NCI-H2081 (cell line): ENCODE measurements at places on chromosomes 13 and 19.

DNA sequence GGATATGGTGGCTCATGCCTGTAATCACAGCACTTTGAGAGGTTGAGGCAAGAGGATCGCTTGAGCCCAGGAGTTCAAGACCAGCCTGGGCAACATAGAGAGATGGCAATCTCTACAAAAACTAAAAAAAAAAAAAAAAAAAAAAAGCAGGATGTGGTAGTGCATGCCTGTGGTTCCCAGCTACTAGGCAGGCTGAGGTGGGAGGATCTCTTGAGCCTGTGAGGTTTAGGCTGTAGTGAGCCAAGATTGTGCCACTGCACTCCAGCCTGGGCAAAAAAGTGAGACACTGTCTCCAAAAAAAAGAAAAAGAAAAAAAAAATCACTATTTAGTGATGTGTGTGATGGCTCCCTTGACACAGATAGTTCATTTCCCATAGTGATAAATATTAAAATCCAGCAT is 365.0 kb upstream of the NBEA start:
- no peak for DNase-seq

DNA sequence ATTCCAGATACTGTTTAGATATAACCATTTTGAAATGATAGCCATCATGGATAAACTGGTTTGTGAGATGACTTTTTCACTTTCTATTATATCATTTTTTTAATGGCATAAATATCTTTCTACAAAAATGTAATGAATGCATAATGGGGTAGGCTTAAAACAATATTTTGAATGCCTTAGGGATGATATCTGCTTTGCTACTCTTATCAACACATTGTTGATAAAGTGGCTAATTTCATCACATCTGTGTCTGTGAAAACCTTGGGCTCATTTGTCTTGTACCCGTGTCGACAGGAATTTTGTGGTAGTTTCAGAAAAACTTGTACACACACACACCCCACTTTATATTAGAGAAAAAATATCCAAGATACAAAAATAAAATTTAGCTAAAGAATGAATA is 44.1 kb downstream of the SLITRK6 start:
- DNase-seq, result no peak

DNA sequence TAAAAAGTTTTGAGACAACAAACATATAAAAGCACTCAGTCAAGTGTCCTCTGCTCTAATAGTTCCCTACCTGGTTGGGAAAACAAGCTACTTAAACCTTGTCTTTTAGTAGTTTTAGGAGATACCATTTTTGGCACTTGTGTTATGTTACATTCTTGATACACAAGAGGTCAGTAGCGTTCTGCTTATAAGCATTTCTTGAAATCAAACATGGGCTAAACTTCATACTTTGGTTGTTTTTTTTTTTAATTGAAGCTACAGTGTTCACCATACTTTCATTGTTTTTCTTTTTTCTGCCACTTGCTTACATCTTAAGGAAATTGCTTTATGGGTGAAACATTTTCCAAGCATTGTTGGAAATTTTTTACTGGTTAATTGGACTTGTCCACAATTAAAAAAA is 12.9 kb downstream of the NHLRC3 start:
- DNase-seq, result peak; percentile 64

GRCh38 chr13:63700350-63700749 is 2284.7 kb upstream of the PCDH20 start:
- no peak for DNase-seq

- DNase-seq, result no peak
Observed at GRCh38 chr13:99363949-99364348, 56.8 kb upstream of the GPR183 start.

DNA sequence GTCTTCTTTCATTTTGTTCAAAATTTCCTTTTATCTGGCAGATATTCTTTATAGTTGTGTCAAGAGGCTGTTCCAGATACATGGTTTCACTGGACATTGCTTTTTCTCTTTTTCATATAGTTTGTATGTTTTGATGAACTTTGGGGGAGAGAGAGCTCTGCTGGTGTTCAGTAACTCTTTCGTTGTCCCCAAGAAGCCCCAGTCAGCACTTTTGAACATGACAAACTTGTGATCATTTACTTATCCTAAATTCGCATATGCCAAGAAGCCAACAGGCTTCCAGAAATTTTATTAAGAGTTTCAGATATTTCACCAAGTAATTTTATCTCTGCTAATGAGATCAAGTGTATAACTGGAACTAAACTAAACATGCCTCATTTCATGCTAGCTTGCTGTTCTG is 275.8 kb upstream of the GPC6 start:
- DNase-seq, result no peak

DNA sequence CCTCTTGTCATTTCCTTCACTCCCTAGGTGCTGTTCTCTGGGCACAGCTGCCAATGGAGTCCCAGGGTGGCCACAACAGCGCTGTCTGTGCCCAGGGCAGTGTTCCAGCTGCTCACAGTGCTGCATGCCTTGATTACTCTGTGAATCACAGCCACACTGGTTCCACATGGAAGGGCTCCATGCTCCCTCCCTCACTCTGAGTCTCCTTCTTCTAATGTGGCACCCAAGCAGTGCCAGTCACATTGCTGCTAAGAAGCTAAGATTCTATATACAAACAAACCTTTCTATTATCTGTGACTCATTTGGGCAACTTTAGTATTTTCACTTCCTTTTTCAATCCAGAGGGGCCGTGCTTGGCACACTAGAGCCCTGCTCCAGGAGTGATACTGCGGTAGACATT is 248.7 kb downstream of the TDRD3 start:
- DNase-seq, result no peak

DNA sequence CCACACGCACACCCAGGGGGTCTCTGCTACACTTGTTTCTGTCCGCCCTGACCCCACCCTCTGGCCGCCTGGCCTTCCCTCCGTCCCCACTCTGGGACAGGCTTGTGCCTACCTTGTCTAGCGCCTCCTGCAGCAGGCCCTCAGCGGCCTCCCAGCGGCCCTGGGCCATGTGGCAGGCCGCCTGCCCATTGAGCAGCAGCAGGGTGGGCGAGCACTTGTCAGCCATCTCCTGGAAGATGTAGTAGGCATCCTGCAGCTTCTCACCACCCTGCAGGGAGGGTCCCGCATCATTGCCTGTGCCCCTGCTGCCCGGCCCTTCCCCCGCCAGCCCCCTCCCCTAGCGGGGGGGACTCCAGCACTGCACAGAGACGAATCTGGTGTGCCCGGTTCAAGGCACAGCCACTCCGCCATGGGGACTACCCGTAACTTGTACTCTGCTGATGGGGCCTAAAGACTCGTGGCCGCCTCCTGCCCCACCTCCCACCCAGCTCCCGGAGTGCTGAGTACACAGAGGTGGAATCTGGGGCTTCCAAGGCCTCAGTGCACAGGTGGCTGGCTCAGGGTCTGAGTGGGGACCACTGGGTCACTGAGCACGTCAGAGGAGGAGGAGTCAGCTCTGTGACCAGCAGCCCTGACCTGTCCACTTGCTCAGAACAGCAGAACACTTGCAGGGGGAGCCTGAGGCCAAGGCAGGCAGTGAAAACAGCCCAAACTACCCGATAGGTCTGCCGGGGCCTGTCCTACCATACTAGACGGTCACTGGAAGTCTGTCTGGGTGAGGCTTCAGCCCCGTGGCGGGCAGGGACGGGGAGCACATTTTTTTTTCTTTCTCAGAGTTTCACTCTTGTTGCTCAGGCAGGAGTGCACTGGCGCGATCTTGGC is 7.4 kb upstream of the CERS1 start:
- DNase-seq, result no peak

DNA sequence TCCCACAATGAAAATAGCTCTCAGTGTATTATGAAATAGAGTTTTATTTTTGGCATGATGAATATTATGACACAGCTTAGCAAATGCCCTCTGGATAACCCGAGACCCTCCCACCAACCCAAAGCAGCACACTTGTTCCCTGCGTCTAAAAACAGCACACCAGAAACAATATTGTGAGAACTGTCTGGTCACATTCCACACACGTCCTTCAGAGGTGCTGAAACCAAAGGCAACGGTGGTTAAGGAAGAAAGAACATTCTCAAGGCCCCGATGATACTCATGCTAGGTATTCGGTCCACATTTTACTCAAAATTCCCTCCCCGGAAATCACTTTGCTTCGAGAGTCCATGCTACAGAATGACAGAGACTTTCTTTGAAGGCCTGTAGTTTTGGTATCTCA is 156.7 kb downstream of the SLC7A1 start:
- DNase-seq, result no peak

- DNase-seq, result no peak
Observed at GRCh38 chr13:50152655-50153309, 137.5 kb downstream of the KCNRG start.

GRCh38 chr19:7778081-7778480 is 15.0 kb downstream of the CLEC4M start:
- no peak for DNase-seq

DNA sequence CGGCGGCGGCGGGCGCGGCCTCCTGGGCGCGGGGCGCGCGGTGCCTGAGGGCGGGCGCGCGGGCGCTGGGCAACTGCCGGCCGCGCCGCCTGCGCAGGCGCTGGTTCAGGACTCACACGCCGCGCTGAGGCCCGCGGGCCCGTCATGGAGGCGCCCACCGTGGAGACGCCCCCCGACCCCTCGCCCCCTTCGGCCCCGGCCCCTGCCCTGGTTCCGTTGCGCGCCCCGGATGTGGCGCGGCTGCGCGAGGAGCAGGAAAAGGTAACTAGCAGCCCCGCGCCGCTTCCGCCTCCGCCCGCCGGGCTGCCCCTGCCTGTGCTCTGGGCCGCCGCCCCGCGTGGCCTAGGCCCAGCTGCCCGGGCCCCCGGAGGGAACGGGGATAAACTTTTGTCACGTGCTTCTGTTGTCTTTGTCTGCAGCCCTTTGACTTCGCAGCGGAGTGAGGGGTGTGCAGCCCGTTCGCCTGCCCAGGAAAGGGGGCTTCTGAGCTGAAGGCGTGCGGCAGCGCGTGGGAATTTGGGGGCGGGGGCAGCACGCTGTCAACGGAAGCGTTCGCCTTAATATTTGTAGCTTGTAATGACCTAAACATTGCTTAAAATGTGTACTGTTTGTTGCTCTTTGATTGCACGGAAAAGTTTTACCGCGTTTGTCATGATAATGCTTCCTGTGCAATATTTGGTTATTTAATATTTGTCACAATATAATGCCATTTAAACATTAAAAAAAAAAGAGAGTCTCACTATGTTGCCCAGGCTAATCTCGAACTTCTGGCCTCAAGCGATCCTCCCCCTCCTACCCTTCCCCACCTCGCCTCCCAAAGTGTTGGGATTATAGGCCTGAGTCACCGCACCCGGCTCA is 594 bp downstream of the URI1 start:
- peak; percentile 50 for DNase-seq

GRCh38 chr13:24459726-24460125 is 52.9 kb downstream of the PARP4 start:
- DNase-seq, result no peak

GRCh38 chr19:58123354-58123753 is 25.3 kb upstream of the ZSCAN18 start:
- DNase-seq, result no peak

DNA sequence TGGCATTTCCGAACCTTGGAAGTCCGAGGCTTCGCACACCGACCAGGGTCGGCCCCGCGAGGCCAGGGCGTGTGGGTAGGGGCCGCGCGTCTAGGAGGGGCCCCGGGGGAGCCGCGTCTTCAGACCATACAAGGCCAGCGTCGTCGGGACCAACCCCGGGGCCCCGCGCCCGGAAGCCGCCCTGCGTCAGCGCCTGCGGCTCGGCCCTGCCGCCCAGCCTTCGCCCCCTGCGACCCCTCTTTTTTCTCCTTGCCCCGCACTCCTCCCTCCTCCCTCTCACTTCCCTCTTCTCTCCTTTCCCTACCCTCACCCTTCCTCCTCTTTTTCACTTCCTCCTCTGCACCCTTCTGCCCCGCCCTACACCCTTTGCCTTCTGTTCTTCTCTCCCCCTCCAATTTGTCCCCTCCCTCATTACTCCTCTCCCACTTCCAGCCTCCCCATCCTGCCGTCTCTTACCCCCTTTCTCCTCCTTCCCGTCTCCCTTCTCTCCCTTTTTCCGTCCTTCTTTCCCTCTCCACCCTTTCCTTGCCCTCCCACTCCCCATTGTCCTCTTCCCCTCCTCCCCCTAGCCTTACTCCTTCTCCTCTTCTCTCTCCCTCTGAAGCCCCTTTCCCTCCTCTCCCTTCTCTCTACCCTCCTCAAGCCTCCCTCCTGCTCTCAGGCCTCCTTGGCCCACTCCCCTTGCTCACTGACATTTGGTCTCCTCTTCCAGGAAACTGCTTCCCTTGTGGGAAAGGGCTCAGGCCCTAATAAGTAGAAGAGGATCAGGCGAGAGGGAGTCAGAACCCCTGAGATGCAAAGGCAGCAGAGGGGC is 2.2 kb upstream of the PLEKHG2 start:
- DNase-seq, result no peak

GRCh38 chr19:23784274-23784673 is 25.6 kb upstream of the ZNF681 start:
- no peak for DNase-seq

- no peak for DNase-seq
Observed at GRCh38 chr13:44158098-44158521, 215.5 kb upstream of the SERP2 start.

- DNase-seq, result no peak
Observed at GRCh38 chr13:60143775-60144174, 20.0 kb downstream of the DIAPH3 start.

DNA sequence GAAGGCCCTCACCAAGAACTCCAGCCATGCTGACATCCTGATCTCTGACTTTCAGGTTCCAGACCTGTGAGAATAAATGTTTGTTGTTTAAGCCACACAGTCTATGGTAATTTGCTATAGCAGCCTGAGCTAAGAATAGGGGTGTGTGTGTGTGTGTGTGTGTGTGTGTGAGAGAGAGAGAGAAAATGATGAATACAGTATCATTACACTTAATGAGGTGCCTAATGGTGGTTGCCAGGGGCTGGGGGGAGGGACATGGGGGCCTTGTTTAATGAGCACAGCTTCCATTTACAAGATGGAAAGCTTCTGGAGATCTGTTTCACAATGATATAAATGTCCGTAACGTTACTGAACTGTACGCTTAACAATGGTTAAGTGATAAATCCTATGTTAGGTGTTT is 53.8 kb upstream of the LATS2 start:
- no peak for DNase-seq

DNA sequence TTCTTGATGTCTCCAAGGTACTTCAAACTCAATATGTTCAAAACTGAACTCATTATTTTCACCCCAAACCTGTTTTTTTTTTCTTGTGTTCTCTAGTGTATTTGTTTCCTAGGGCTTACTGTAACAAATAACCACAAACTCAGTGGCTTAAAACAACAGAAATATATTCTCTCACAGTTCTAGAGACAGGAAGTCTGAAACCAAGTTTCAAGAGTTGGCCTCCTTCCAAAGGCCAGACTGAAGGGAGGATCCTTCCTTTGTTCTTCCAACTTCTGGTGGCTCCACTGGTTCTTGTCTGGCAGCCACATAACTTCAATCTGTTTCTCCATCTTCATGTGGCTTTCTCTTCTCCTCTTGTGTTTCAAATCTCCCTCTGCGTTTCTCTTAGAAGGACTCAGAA is 62.0 kb upstream of the PDCD5 start:
- no peak for DNase-seq

DNA sequence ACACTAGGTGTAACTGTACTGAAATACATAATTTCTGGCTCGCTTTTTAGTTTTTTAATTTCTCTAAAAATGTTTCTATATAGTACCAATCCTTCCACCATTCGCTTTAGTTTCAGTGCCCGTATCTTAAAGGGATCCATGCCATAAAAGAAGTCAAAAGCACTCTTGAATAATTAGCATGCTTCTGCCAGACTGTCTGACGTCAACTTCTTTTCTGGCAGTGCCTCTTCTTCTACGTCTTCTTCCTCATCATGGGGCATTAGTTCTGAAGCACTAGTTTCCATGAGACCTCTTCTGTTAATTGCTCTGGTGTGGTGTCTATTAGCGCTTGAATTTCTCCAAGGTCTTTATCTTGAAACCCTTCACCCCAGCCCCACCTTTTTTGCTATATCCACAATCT is 93.8 kb upstream of the DOCK9 start:
- no peak for DNase-seq

GRCh38 chr13:64675255-64675892 is 2554.8 kb downstream of the PCDH9 start:
- no peak for DNase-seq
